ENCODE measurements at places on chromosomes 7 and 10.

GRCh38 chr7:143382126-143382790 lies 1.1 kb downstream of the ZYX start:
- DNase-seq, result no peak

DNA sequence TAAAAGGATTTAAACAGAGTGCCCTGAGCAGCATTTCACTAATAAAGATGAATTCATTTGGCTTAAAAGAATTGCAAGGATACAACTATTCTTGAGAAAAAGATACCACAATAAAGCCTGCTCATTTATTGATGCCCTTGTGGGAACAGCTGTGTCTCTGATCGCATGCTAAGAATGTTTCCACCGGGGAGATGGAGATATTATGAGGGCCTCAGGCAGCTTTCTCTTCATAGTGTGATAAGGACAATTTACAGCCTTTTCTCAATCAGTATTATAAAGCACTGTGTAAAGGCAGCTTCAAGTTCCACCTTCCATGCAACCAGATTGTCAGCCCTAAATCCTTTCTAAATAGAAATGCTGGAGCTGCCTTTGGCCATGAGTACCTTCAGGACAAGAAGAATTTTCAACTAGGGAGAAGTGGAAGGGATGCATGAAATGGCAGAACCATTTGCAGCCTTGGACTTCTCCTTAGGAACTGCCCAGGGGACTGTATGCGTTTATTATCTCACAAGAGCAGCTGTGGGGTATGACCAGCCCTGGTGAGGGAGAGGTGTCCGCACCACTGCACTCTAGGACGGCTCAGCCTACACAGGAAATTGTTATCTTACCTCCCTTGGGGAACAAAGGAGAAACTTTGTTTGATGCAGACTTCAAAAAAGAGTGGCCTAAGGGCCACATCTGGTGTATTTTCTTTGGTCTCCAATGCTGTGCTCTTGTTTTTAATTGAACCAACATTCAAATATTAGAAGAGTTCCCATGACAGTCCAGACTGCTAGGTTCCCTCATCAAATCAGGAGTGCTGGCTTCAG lies 116.9 kb upstream of the PCGF5 start:
- DNase-seq, result no peak

DNA sequence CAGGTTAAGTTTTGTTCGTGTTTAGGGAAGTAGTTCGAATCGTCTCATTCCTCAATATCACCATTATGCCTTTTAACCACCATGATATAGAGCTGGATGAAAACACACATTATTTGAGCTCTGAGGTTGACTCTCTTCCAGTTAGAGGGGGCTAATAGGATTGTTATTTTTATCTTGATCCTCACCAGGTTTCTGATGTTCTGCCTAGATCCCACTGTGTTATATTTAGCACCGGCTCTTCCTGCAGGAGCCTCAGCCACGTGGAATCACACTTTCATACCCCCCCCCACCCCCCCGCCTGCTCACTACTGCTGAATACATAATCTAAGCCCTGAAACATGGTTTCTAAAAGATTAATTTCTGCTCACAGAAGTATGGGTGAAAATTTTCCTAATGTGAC lies 88.3 kb downstream of the NRCAM start:
- DNase-seq, result no peak

- DNase-seq, result no peak
Observed at GRCh38 chr10:97685395-97685958, 1.6 kb downstream of the AVPI1 start.

GRCh38 chr7:130838738-130839137 lies 104.7 kb upstream of the KLF14 start:
- DNase-seq, result no peak

GRCh38 chr7:31343516-31344305 lies 3.2 kb upstream of the NEUROD6 start:
- no peak for DNase-seq

All from progenitor cell of endocrine pancreas (in vitro differentiated cells).